ENCODE measurements at places on chromosomes 11 and 22. TPM values are rescaled to one million over a fixed set of nuclear protein-coding genes. Genes with fewer than 3 reads are reported as not detected.

DNA sequence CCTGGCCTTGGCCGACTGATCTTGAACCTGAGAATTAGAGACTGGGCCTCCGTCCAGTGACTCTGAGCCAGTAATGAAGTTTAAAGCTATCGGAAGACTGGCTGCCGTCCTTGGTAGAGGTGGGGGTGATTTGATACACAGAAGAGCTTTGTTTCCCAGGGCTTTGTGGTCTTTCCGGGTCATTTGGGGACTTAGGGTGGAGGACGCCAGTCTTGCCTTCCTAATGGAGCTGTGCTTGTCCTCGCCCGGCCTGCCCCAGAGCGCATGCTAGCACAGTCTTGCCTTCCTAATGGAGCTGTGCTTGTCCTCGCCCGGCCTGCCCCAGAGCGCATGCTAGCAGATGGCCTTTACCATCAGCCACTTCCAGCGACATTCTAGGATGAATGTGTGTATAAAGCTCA lies 65.8 kb downstream of the ST3GAL4 start:
- H3K4me1 ChIP-seq = peaks cover 21% of the 10 kb centered on the region
- no peak for DNase-seq
- H3K27me3 ChIP-seq = no peaks in the 10 kb centered on the region
- H3K27ac ChIP-seq = no peak overlapping the region

The KCNK7 gene
- 0.25 TPM for total RNA-seq

DNA sequence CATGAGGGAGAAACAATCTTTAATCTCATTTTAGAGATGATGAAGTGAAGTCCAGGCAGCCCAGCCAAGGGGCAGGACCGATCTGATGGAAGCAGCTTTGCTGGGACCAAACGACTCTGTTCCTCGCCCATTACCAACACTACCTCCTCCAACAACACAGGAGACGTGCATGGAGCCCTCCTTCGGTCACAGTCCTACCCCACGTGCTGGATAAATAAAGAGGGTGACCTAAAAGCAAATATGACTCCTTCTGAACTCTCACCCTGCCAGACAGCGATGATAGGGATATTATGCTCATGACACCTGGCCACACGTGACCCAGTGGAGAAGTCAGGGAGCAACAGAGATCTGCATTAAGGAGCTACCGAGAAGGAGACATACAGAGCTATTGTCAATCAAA lies 26.0 kb downstream of the SCGB1A1 start:
- no peak overlapping the region for H3K27ac ChIP-seq
- H3K36me3 ChIP-seq = no peaks in the 10 kb centered on the region
- H3K4me1 ChIP-seq = no peaks in the 10 kb centered on the region
- no peaks in the 10 kb centered on the region for H3K27me3 ChIP-seq
- no peak overlapping the region for H3K4me3 ChIP-seq
- DNase-seq = no peak

DNA sequence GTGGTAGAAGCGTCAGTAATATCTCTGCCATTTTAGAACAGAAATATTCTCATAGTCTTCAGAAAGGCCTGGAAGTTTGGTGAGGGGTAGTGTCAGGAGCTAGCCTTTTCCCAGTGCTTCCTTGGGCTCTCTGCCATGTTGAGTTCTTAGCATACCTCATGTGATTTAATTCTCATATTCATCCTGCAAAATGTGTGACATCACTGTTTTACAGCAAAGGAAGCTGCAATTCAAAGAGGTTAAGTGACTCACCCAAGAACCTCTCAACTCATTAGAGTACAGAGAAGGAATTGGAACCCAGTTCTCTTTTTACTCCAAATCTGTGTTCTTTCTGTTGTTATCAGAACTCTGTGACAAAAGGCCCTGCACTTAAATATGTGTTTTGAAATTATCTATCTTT lies 72.1 kb downstream of the RNF169 start:
- peaks cover 8% of the 10 kb centered on the region for H3K4me1 ChIP-seq
- no peak for DNase-seq
- H3K27me3 ChIP-seq = no peaks in the 10 kb centered on the region
- no peak overlapping the region for H3K27ac ChIP-seq
- H3K36me3 ChIP-seq = no peaks in the 10 kb centered on the region
